ENCODE measurements at places on chromosomes 4 and X. TPM values are rescaled to one million over a fixed set of nuclear protein-coding genes. Genes with fewer than 3 reads are reported as not detected.

DNA sequence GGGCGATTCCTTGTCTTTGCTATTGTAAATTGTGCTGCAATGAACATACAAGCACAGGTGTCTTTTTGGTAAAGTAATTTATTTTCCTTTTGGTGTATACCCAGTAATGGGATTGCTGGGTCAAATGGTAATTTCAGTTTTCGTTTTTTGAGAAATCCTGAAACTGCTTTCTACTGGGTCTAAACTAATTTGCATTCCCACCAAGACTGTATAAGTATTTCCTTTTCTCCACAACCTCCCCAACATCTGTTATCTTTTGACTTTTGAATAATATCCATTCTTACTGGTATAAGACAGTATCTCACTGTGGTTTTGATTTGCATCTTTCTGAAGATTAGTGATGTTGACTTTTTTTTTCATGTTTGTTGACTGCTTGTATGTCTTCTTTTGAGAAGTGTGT is 2506.0 kb downstream of the PCDH7 start:
- no peak for DNase-seq

DNA sequence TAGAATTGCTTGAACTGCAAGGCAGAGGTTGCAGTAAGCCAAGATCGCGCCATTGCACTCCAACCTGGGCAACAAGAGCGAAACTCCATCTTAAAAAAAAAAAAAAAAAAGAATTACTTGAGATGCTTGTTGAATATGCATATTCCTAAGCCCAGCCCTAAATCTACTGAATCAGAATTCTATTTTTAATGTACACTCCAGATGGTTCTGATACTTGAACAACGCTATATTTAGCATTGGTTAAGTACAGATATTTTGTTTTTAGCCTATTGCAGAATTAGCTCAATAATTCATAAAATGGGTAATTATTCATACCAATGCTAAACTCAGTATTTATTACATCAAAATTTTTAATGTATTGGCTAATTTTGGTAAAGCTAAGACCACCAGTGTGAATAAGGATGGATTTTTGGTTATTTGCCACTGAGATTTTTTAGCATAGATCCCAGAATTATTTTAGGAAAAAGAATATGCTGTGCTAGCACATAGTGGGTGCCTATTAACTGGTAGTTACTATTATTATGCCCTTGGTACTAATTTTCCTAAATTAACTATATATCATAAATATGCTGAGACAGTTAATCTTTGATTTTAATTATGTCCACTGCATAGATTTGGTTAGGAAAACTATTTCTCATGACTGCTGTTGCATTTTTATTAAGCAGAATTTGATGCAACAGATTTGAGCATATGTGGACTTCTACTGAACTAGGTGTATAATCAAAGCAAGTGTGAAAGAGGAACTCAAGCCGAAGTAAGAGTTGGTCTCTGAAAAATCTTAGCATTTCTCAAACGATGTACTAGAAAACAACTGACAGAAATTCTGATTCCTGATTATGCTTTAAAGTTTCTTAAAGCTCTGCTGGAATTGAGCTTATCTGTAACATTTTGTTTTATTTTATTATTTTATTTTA is 9.2 kb downstream of the AREG start:
- DNase-seq: no peak

- DNase-seq: no peak
Measured at GRCh38 chr4:82140422-82140821, 233.4 kb downstream of the HNRNPD start.

- DNase-seq: no peak
Measured at GRCh38 chrX:31178064-31178768, 106.4 kb upstream of the FTHL17 start.

GRCh38 chr4:103364083-103364482 is 165.9 kb upstream of the CENPE start:
- DNase-seq: no peak

DNA sequence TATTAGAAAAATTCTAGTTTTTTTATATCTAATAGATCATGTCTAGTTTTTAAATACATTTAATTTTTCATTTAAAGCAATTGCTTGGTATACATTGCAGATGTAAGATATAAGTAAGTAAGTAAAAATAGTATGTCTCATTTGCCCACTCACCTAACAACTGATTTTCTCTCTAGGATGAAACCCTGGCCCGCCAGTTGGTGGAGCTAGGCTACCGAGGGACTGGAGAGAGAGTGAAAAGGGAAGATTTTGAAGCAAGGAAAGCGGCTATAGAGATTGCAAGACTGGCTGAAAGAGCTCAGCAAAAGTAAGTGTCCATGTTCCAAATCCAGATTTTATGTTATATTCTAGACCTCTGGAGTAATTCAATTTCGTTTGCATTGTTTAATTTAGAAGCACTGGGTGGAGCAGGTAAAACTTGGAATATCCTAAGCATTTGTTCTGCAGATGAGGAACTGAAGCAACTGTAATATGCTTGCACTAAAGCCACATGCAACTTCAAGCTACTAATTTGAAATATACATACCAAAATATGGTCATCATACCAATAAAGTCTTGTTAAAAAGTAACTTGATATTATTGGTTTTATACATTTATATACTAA is 27.1 kb downstream of the CFAP299 start:
- DNase-seq: no peak

GRCh38 chrX:31136144-31136611 is 64.3 kb upstream of the FTHL17 start:
- DNase-seq: no peak

GRCh38 chr4:76804096-76804495 is 93.8 kb downstream of the SOWAHB start:
- no peak for DNase-seq

- no peak for DNase-seq
Measured at GRCh38 chr4:177380730-177381287, 61.4 kb downstream of the AGA start.

DNA sequence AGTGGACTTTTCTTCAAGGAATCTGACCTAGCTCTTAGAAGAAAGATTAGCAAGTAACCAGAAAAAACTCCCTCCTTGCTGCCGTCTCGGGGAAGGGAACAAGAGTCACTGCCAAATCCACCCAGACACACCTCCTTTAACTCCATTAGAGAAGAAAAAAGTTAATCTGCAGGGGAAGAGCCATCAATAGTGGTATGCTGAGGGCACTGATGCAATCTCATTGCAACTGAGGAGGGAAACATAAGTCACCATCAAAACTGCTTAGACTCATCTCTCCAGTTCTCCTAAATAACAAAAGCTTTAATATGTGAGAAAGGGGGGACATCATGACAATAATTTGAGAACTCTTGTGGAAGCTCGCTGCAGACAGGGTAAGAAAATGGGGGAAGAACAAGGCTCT is 49.3 kb upstream of the MAGED4B start:
- no peak for DNase-seq

- no peak for DNase-seq
Measured at GRCh38 chr4:19329077-19329476, 922.6 kb upstream of the SLIT2 start.

- no peak for DNase-seq
Measured at GRCh38 chr4:87977521-87978278, 2.2 kb downstream of the SPP1 start.

DNA sequence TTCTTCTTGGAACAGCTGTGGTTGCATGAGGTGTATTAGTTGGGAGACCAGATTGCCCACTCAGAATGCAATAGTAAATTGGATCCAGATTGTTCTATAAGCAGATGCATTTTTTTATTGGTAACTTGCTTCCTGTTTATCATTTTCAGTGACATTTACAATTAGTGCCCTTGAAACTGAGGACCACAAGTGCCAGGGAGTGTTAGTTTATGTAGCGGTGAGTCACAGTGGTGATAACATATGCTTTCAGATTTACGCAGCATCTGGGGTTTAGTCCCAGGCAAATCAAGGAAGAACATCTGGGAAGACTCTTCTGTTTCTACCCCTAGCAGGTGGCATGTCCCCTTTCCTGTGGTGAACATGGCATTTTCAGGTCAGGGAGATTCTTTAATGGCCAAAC is 24.1 kb downstream of the FRMPD4 start:
- DNase-seq: no peak

DNA sequence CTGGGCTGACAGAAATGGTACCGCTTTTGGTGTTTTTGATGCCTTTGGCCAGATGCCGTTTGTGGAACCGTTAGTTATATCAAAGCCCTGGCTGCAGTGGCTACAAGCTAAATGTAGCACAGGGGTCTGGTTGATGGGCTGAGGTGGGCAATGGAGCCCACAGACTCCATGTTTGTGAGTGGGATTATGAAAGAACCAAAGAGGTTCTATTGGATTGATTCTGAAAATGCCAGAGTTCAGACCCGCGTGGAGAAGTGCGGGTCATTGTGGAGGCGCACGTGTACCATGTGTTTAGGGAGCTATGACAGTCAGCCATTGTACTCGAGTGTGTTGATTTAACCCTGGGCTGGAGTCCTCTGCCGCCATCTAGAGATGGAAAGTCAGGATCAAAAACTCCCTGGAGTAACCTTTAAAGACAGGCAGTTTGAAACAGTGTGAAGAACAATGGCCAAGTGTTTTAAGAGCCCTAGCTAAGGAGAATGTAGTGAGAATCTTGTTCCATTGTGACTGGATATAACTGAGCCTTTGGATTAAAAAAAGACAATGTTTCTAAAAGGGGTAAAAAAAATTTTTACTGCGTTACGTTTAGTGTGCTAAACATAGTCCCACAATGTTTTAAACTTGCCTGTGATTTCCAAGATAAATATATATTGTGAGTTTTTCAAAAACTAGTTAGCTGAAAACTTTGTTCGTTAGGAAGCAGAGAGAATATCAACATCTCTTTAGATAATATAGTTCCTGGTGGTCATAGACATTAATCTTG is 12.7 kb downstream of the ART3 start:
- DNase-seq: peak; percentile 58

DNA sequence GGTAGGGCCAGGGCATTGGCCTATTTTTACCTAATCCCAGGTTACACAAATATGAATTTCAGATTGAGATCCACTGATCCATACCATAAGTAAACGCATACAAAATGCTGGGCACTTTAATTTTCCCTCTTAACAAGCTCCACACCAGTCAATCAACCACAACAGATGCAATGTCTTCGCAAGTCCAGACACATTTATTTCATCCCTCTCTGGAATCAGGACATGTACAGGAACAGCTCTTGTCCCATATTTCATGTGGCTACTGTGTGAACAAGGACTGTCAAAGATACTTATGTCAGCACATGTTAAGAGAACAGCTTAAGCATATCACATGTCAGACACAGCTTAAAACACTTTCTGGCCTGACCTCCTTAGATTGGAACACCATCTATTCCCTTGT is 145.9 kb downstream of the PPP3CA start:
- no peak for DNase-seq

DNA sequence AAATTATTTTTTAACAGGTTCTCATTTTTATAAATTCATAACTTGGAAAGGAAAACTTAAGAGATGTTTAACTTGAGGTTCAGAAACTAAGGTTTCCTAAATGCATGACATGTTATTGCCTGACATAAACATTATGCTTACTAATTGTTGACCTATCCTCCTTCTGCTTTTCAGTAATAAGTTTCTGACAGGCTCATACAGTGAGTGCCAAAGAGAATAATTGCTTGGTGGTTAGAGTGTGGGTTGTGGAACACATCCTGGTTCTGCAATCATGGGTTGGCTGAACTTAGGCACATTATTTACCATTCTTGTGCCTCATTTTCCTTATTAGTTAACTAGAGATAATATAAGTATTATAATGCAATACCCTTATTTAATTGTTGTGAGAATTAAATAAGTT is 56.5 kb downstream of the BMPR1B start:
- DNase-seq: no peak

- no peak for DNase-seq
Measured at GRCh38 chrX:124098089-124098488, 136.6 kb downstream of the STAG2 start.

The FDCSP gene
- not detected for polyA plus RNA-seq

The FAM149A gene
- polyA plus RNA-seq: 3.4 TPM

The UCP1 gene
- polyA plus RNA-seq: not detected

The ANKRD37 gene
- polyA plus RNA-seq: 29.6 TPM

The COL4A5 gene
- polyA plus RNA-seq: 1.1 TPM

The RPL34 gene
- 2,947 TPM for polyA plus RNA-seq

The ERCC6L gene
- polyA plus RNA-seq: 0.01 TPM

The FAM13A gene
- 10.4 TPM for polyA plus RNA-seq

Data from psoas muscle (tissue), 8 donors.